Activated CD4-positive, alpha-beta T cell treated with anti-CD3 and anti-CD28 coated beads for 1 hour (primary cell): ENCODE measurements at places on chromosomes 7 and 10.

DNA sequence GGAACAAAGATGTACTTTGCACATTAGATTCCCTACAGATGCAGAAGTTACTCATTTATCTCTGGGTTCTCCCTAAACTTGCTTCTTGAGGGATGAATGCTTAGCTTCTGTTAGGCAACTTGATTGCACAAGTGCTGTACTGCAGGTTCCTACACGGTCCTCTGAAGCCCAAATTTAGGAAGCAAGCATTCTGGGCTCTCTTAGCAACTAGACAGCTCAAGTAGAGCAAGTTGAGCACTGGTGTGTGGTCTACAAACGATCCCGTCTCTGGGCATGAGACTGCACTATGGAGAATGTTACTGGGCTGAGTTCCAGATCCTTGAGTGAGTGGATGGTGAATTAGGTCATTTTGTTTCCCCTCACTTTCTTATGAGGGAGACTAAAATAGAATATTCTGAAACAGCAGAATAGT is 14.3 kb downstream of the SEMA3D start:
- DNase-seq: no peak

- no peak for DNase-seq
Measured at GRCh38 chr10:64175271-64175962, 654.2 kb downstream of the REEP3 start.

- DNase-seq: no peak
Measured at GRCh38 chr7:105289704-105290103, 99.0 kb downstream of the SRPK2 start.

DNA sequence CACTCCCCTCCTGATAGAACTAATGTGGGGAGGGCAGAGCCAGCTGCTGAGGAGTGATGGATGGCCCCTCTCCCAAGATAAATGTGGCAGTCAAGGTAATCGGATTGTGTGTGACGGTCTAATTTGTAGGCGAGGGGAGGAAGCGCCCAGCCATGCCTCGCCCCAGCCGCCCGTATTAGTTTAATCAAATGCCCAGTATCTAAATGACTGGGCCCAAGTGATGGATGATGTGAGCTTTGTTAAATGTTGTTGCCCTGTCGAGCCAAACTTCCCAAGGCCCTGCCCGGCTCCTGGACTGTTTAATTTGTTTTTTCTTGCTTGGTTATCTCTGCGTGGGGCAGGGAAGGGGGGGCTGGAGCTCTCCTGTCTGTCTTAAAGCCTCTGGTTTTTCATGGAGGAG is 88.4 kb upstream of the PPIF start:
- no peak for DNase-seq

- DNase-seq: no peak
Measured at GRCh38 chr7:129657363-129657762, 45.8 kb downstream of the NRF1 start.

DNA sequence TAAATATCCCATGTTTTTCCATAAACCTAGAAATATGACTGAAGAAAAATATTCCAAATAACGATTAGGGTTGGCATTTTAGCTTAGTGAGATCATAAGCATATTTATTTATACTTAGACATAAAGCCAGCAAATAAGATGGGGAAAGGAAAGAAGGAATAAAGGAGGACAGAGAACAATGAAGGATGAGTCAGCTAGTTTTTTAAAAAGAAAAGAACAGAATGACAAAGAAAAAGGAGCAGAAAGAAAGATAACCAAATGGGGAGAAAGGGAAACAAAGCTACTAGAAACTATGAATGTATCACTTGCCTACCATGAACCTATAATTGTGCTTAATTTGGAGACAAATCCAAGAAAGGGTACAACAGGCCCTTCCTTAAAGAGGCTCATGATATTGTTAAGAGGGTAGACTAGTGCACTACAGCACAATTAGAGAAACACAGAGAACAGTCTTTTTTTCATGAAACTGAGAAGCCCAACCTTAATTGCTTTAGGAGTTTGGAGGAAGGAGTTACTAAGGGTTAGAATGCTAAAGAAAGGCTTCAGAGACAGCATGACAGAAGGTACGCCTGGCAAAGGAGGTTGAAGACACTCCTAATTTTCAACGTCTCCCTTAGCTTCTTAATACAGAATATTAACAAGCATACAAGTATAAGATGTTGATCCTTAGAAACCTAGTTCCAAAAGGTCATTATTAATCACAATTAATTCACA is 23.9 kb downstream of the HERPUD2 start:
- DNase-seq: no peak

GRCh38 chr7:73567846-73568685 is 10.3 kb downstream of the TBL2 start:
- DNase-seq: no peak

GRCh38 chr7:79317728-79318127 is 135.7 kb downstream of the MAGI2 start:
- DNase-seq: no peak

DNA sequence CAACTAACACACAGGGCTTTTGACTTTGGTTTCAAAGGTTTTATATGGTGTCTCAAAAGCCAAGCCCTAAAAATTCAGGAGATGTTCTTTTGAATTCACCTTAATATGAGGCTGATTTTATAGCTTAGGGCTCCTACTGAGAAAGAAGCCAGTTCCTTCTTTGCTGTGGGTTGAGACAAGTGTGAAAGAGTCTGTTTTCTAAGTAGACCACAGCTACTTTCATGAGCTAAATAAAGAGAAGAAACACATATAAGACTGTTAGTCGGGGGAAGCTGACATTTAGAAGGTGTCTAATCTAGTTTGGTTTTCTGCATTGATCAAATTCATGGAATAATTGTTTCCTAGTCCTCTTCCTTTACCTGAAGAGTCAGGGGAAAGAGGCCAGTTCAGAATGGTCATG is 332.1 kb upstream of the CELF2 start:
- DNase-seq: no peak

- no peak for DNase-seq
Measured at GRCh38 chr10:132565516-132566209, 28.1 kb downstream of the INPP5A start.

GRCh38 chr10:73759512-73760115 is 15.4 kb downstream of the SEC24C start:
- DNase-seq: no peak
